ENCODE measurements at places on chromosomes 3 and 15. TPM values are rescaled to one million over a fixed set of nuclear protein-coding genes. Genes with fewer than 3 reads are reported as not detected.

The SSR3 gene
- total RNA-seq: 233 TPM

The SH2D7 gene
- not detected for total RNA-seq

The SCG5 gene
- 0.87 TPM for total RNA-seq

The MUC4 gene
- total RNA-seq: not detected

The ERICH6 gene
- total RNA-seq: not detected

The HLTF gene
- 70.5 TPM for total RNA-seq

The CAMP gene
- total RNA-seq: not detected

The UBAP1L gene
- 0.38 TPM for total RNA-seq

DNA sequence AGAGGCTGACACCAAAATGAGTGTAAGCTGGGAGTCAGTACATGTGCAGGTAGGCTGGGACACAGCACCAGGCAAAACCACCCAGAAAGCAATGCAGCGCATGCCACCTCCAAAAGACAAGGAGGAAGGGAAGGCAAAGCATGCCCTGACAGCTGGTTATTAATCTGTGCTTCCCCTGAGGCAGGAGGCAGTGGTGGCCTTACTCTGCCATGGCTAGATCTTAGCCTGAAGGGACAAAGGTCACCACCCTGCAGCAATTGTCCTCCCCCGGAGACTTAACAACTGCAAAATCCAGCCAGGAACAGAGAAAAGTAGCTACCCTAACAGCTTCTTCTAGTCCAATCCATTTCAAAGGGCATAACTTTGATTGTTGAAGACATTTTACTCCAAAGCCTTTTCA, 73.7 kb downstream of the PLD1 start:
- H3K4me3 ChIP-seq: no peak overlapping the region
- no peaks in the 10 kb centered on the region for H3K27me3 ChIP-seq
- no peaks in the 10 kb centered on the region for H3K36me3 ChIP-seq
- no peaks in the 10 kb centered on the region for H3K4me1 ChIP-seq

DNA sequence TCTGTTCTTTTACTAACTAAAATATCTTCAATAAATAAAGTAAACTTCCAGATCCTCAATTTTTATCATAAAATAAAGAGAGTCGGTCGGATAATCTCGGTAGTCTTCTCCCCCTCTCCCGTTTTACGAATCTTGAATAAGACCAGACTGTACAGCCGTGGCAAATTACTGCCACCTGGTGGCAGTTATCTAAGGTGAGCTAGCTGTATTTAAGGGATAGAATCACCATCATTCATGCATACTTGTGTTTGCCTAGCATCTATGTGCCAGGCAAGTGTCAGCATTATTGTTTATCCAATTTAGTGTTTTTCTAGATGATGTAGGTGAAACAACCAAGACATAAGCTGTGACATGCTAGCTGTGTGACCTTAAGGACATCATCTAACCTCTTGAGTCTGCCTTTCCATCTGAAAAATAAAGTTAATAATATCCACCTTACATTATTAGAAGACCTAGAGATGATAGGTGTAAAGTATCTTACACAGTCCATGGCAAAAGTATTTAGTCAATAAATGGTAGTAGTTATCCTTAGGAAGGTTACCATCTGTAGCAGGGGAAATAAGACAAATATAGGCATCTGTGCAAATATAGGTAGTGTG, 21.3 kb downstream of the DUT start:
- H3K27me3 ChIP-seq: no peaks in the 10 kb centered on the region
- DNase-seq: peak; percentile 60
- H3K4me3 ChIP-seq: no peak overlapping the region
- H3K27ac ChIP-seq: no peak overlapping the region
- no peaks in the 10 kb centered on the region for H3K4me1 ChIP-seq

GRCh38 chr15:42203891-42204290, 4.2 kb downstream of the VPS39 start:
- no peak overlapping the region for H3K27ac ChIP-seq
- no peak for DNase-seq
- peaks cover 11% of the 10 kb centered on the region for H3K4me1 ChIP-seq
- no peaks in the 10 kb centered on the region for H3K27me3 ChIP-seq
- H3K36me3 ChIP-seq: peaks cover 18% of the 10 kb centered on the region

- H3K4me3 ChIP-seq: no peak overlapping the region
- H3K4me1 ChIP-seq: peaks cover 25% of the 10 kb centered on the region
Observed at GRCh38 chr3:16085884-16086608, 88.4 kb upstream of the GALNT15 start.

DNA sequence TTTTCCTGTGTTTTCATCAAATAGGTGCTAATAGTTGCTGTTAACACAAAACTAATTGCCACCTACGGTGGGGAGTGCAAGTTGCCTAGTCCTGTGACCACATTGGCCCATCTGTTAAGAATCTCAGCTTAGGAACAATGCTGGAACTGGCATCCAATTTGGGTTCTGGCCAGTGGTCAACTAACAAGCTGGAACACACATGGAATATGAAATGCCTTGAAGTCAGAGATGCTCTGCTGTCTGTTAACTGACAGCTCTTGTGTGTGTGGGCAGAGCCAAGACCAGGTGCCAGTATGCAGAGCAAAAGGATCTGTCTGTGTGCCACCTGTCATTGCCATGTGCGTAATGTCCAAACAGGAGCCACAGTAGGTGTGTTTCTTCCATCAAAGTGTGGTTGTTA, 460.8 kb downstream of the ROBO2 start:
- no peak overlapping the region for H3K27ac ChIP-seq
- no peaks in the 10 kb centered on the region for H3K36me3 ChIP-seq
- no peak for DNase-seq
- H3K4me3 ChIP-seq: no peak overlapping the region
- no peaks in the 10 kb centered on the region for H3K4me1 ChIP-seq
- no peaks in the 10 kb centered on the region for H3K27me3 ChIP-seq

- no peak overlapping the region for H3K4me3 ChIP-seq
- no peaks in the 10 kb centered on the region for H3K4me1 ChIP-seq
- DNase-seq: no peak
- H3K36me3 ChIP-seq: no peaks in the 10 kb centered on the region
Observed at GRCh38 chr3:186646841-186647240, 6.6 kb downstream of the FETUB start.

DNA sequence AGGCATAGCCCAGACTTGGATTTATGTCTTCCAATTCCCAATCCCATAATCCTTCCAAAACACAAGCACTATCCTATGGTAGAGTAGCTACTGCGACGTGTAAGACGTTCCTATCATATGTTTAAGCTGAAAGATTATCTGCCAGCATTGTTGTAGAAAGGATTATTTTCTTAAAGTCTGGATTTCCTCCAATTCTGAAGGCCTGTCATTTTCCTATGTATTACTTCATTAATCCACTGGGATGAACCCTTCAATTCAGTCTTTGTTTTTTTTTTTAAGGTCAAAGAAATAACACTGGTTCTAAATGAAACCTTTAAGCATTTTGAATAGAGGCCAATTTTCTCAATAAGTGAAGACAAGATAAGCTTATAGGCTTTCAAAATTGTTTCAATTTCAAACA, 289.0 kb downstream of the SLC9A9 start:
- no peaks in the 10 kb centered on the region for H3K27me3 ChIP-seq
- no peaks in the 10 kb centered on the region for H3K4me1 ChIP-seq

- H3K27ac ChIP-seq: no peak overlapping the region
- H3K4me1 ChIP-seq: no peaks in the 10 kb centered on the region
- H3K27me3 ChIP-seq: no peaks in the 10 kb centered on the region
- DNase-seq: no peak
- no peak overlapping the region for H3K4me3 ChIP-seq
Observed at GRCh38 chr3:53748512-53749271, 97.5 kb downstream of the CHDH start.

All from SJSA1 (cell line).